Mononuclear cell (primary cell): ENCODE measurements at places on chromosomes 11 and 22. TPM values are rescaled to one million over a fixed set of nuclear protein-coding genes. Genes with fewer than 3 reads are reported as not detected.

RBMXL2 gene
- total RNA-seq = not detected

TMPRSS6 gene
- total RNA-seq = under 0.01 TPM

CCDC87 gene
- 0.21 TPM for total RNA-seq

PHLDB1 gene
- 0.63 TPM for total RNA-seq

SLC22A25 gene
- not detected for total RNA-seq

BCO2 gene
- 1.4 TPM for total RNA-seq

UBASH3B gene
- total RNA-seq = 16.3 TPM

MUC6 gene
- under 0.01 TPM for total RNA-seq

P4HA3 gene
- total RNA-seq = 0.10 TPM

OR10G7 gene
- total RNA-seq = not detected

OR2D2 gene
- total RNA-seq = 0.10 TPM

PGR gene
- under 0.01 TPM for total RNA-seq

CTSF gene
- total RNA-seq = 14.5 TPM

KRTAP5-1 gene
- not detected for total RNA-seq

TSSK2 gene
- total RNA-seq = 0.21 TPM

APOBEC3H gene
- 1.9 TPM for total RNA-seq

NPTXR gene
- total RNA-seq = 0.94 TPM

PANX3 gene
- total RNA-seq = not detected

RHOG gene
- 75.6 TPM for total RNA-seq

TH gene
- not detected for total RNA-seq

ETS1 gene
- 317 TPM for total RNA-seq

OR5P2 gene
- total RNA-seq = not detected

APBB1 gene
- total RNA-seq = 57.1 TPM

HPX gene
- 0.31 TPM for total RNA-seq

RAG2 gene
- total RNA-seq = not detected

LYVE1 gene
- under 0.01 TPM for total RNA-seq

BACE1 gene
- 1.9 TPM for total RNA-seq

TSGA10IP gene
- total RNA-seq = 0.10 TPM

LRP4 gene
- not detected for total RNA-seq

MAJIN gene
- not detected for total RNA-seq

PLAAT4 gene
- 51.4 TPM for total RNA-seq

CCDC73 gene
- not detected for total RNA-seq

IL10RA gene
- total RNA-seq = 314 TPM

DEUP1 gene
- total RNA-seq = not detected

TAF10 gene
- total RNA-seq = 33.2 TPM

DEPDC7 gene
- 1.6 TPM for total RNA-seq

PIK3IP1 gene
- 608 TPM for total RNA-seq

KRTAP5-8 gene
- not detected for total RNA-seq

OR5I1 gene
- total RNA-seq = not detected

OVCH2 gene
- total RNA-seq = not detected

OR52I1 gene
- not detected for total RNA-seq

CRYBB3 gene
- total RNA-seq = not detected

SUSD2 gene
- 0.31 TPM for total RNA-seq

TMEM25 gene
- 8.9 TPM for total RNA-seq

CCDC188 gene
- not detected for total RNA-seq

KDELR3 gene
- not detected for total RNA-seq

ALDH3B1 gene
- 19.6 TPM for total RNA-seq

ILK gene
- total RNA-seq = 45.5 TPM

TMX2 gene
- 31.7 TPM for total RNA-seq

MMP11 gene
- total RNA-seq = 0.94 TPM

BTBD10 gene
- 40.8 TPM for total RNA-seq
